ENCODE measurements at places on chromosomes 1 and 21. TPM values are rescaled to one million over a fixed set of nuclear protein-coding genes. Genes with fewer than 3 reads are reported as not detected.

DNA sequence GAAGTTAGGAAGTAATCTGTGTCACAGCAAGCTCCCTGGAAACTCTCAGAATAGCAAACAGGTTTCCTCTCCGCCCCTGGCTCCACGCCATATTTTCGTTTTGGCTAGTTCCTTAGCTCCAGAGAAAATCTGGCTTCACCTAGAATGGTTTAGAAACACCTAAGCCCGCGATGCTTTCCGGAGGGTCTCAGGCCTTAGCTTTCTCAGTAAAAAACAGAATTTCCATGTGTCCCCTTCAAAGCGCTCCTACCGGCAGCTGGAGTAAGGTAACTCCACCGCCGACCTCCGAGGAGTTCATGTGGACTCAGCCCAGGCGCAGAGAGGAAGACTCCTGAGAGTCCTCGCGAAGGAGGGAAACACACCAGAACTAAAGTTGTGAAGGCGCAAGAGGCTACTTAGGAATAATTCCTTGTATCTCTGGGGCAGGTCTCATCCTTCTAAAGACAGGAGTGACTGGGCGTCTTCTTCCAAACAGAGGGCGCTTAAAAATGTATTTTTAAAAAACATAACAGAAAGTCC, 406 bp downstream of the KIAA0040 start:
- peak overlapping the region; percentile 57 for H3K4me3 ChIP-seq
- peak; percentile 55 for DNase-seq
- H3K27me3 ChIP-seq = no peaks in the 10 kb centered on the region
- H3K4me1 ChIP-seq = peaks cover 65% of the 10 kb centered on the region

DNA sequence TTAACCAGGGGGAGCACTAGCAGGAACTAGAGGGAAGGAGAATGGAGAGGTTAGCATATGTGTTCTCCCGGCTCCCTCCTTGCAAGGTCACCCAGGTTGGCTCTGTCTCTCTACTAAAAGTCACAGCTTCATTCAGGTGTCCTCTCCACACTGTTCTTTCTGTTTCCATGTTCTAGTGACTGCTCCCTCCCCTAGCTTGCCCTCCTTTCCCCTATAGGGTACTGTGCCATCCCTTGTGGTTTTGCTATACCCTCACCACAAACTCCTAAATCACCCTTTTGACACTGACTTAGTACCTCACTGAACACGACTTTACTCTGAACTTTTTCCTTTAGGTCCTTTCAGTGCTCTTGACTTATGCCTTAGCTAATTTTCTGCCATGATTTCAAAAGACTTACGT, 389.3 kb downstream of the ST6GALNAC3 start:
- no peaks in the 10 kb centered on the region for H3K4me1 ChIP-seq
- H3K4me3 ChIP-seq = no peak overlapping the region
- no peaks in the 10 kb centered on the region for H3K27me3 ChIP-seq

DNA sequence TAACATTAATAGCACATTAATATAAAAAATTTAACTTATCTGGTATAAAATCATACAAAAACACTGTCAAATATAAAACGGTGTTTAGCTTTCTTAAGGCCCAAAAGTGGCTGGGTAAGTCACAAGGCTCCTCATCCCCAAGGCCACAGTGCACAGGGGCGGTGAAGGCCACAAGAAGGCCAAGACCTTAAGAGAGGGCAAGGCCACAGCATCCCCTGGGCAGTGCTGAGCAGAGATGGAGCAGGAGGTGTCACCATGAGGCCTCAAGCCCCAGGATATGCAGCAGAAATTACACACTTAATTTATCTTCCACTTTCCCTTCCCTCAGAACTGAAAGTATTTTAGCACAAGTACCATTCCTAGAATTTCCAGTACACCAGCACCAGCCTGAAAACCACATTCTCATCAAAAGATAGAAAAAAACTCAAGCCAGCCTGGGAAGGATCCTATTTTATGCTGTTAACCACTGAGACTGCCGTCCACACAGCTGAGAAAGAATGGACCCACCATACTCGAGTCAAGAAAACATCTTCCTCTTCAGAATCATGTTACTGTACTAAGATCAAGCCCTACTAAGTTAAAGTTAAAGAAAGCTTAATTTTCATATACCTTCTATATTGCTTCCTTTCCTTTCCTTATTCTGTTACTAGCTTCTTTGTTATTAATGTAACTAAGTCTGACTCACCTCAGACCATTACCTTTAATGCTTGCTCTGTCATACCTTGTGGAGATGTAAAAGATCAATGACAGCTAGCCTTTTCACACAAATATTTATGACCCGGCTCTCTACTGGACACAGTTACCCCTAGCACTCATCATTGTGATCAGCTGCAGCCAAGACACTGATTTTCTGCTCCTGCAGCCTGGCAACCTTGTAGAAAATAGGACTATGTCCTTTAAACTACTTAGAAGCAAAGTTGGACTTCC, 26.4 kb upstream of the FMO1 start:
- no peaks in the 10 kb centered on the region for H3K36me3 ChIP-seq
- no peak overlapping the region for H3K4me3 ChIP-seq

- peaks cover 4% of the 10 kb centered on the region for H3K4me1 ChIP-seq
- no peak for DNase-seq
- H3K36me3 ChIP-seq = no peaks in the 10 kb centered on the region
- no peaks in the 10 kb centered on the region for H3K27me3 ChIP-seq
- H3K4me3 ChIP-seq = peak overlapping the region; percentile 68
- no peak overlapping the region for H3K27ac ChIP-seq
These were observed 1.1 kb downstream of the KIF21B start for GRCh38 chr1:201022493-201022819.

DNA sequence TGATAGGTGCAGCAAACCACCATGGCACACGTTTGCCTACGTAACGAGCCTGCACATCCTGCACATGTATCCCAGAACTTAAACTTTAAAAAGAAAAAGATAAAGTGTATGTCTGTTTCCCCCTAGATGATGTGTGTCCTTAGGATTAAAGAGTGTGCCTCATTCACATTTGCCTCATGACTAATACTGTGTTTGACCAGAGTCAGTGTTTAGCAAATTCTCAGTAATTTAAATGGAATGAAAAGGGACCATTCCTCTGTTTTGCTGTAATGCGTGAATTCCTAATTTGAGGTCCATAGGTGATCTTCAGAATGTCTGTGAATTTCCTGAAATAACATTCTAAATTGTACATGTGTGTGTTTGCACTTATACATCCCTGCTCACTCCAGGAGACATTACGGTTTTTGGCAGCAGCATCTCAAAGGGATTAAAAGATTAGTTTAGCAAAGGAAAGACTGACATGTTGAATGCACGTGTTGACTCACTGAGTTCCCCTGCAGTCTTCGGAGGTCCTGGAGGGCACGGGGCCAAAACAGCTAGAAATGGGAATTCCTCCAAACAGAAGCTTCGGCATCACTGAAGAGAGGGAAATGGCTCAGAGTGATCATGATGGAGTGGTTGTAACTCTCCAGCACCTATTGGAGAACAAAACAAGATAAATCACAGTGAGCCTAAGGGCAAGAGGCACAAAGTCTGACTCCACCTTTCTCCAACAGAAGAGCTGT, 19.1 kb upstream of the SLC35F3 start:
- no peaks in the 10 kb centered on the region for H3K4me1 ChIP-seq
- H3K27me3 ChIP-seq = no peaks in the 10 kb centered on the region
- no peak overlapping the region for H3K4me3 ChIP-seq
- H3K36me3 ChIP-seq = no peaks in the 10 kb centered on the region
- H3K27ac ChIP-seq = no peak overlapping the region

GRCh38 chr1:78145105-78145580, 99.4 kb downstream of the GIPC2 start:
- H3K27me3 ChIP-seq = no peaks in the 10 kb centered on the region
- H3K27ac ChIP-seq = no peak overlapping the region
- no peak overlapping the region for H3K4me3 ChIP-seq
- H3K36me3 ChIP-seq = no peaks in the 10 kb centered on the region

The SSR2 gene
- 70.3 TPM for total RNA-seq

The AMY1A gene
- not detected for total RNA-seq

The MYBPHL gene
- 2.7 TPM for total RNA-seq

The CCDC181 gene
- total RNA-seq = 1.2 TPM

Data from heart right ventricle (tissue), 16 donors.